Activated CD8-positive, alpha-beta memory T cell treated with anti-CD3 and anti-CD28 coated beads, Interleukin-2, amount 50 U/mL, for 4 hours (primary cell): ENCODE measurements at places on chromosomes 3 and 15.

- DNase-seq = no peak
Observed at GRCh38 chr15:51863131-51863530, 33.7 kb downstream of the TMOD3 start.

DNA sequence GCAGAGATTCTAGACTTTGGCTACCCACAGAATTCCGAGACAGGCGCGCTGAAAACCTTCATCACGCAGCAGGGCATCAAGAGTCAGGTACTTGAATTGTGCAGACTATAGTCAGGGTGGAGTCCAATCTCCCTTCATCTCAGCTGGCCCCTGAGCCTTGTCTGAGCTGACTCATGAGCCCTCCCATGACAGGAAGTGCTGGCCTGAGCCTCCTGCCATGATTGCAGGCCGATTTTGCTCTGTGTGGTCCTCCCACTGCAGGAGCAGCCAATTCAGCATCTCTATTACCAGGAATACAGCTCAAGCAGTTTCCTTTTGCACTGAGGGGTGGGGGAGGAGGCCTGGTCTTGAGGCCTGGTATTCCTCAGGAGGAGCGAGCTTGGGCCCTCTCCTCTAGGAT, 5.5 kb downstream of the AP2M1 start:
- no peak for DNase-seq

DNA sequence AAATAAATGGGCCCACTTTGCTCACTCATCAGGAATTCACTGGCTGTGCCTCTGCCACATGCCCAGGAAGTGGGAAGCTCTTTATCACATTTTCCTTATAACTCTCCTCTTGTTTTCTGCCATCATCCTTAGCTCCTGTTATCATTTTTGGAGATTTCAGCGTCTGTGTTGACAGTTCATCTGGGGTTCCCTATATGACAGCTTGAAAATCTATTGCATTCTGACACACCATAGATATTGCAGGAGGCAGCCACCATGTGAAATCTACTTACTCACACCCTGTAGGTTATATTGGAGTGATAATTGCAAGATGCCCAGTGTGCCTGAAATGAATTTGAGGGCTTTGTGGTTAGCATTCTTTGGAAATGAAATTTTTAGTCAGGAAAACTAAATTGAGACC, 132.9 kb downstream of the RYR3 start:
- DNase-seq = no peak

GRCh38 chr3:12427551-12427950, 56.7 kb upstream of the TSEN2 start:
- DNase-seq = no peak

DNA sequence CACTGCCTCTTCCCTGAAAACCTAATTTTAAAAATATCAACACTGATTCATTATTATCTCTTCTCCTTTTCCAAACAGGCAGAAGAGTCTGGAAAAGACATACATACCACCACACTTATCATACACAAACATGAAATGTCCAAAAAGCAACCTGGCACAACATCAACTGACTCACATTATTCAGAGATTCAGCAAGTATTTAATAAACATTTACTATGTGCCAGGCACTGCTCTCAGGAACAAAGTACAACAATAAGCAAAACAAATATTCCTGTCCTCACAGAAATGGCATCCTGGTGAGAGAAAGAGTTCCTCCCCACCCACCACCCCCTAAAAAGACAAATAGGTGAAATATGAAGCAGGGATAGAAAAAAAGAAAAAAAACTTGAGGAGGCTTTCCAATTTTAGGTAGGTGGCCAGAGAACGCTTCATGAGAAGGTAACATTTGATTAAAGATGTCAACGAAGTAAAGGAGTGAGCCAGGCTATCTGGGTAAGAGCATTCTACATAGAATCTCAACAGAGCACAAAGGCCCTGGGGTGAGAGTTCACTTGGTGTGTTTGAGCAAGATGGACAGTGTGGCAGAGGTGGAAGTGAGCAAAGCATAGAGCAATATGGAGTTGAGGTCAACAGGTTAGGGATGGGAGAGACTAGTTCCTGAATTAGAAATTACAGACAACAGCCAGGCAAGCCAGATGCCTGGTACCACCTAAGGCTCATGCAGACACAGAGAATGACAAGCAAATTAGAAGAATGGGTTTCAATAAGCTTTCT, 141.7 kb downstream of the OSBPL10 start:
- no peak for DNase-seq

DNA sequence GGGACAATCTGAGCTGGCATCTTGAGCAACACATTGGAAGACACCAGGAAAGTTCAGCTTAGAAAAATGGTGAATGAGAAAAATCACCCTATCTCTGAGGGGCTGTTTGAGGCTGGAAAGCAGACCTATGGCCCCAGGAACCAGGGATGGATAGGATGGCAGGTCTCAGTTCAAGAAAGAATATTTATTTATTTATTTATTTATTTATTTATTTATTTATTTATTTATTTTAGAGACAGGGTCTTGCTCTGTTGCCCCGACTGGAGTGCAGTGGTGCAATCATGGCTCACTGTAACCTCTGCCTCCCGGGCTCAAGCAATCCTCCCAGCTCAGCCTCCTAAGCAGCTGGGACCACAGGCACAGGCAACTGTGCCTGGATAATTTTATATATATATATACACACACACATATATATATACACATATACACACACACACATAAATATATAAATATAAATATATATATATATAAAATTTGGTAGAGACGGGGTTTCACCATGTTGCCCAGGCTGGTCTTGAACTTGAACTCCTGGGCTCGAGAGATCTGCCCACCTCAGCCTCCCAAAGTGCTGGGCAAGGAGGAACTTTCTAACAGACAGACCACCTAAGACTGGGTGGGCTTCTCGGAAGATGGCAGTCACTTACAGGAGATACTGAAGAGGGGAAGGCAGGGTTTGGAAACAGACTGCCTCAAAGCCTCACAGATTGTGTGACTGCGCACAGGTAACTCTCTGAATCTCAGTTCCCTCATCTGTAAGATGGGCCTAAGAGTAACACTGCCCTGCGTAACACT, 29.7 kb downstream of the CCDC13 start:
- no peak for DNase-seq

- DNase-seq = no peak
Observed at GRCh38 chr3:81788610-81789009, 27.2 kb upstream of the GBE1 start.

- no peak for DNase-seq
Observed at GRCh38 chr3:142275856-142276255, 50.5 kb upstream of the GK5 start.

- DNase-seq = no peak
Observed at GRCh38 chr3:11434017-11434526, 161.9 kb downstream of the ATG7 start.

- no peak for DNase-seq
Observed at GRCh38 chr15:61339516-61339915, 110.4 kb upstream of the RORA start.

GRCh38 chr3:69868841-69869420, 129.7 kb downstream of the MITF start:
- no peak for DNase-seq

GRCh38 chr3:61718565-61718964, 157.2 kb downstream of the PTPRG start:
- DNase-seq = no peak

- DNase-seq = no peak
Observed at GRCh38 chr3:50130436-50130835, 24.7 kb upstream of the SEMA3F start.

DNA sequence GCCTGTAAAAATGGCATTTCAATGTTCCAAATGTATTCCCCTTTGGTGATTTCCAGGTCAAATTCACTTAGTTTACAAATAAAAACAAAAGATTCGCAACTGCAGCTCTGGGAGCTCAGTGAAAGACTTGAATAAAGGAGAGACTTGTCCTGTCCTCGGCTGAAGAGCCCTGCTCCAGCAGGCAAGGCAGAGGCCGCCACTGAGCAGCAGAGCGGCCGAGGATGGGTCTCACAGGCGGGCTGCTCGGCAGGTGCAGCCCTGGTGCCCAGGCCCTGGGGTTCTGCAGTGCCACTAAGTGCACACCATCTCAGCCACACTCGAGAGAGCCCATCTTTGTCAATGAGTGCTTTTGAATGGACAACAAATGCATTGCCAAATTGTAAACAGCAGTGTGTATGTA, 856.2 kb downstream of the AGBL1 start:
- DNase-seq = no peak

DNA sequence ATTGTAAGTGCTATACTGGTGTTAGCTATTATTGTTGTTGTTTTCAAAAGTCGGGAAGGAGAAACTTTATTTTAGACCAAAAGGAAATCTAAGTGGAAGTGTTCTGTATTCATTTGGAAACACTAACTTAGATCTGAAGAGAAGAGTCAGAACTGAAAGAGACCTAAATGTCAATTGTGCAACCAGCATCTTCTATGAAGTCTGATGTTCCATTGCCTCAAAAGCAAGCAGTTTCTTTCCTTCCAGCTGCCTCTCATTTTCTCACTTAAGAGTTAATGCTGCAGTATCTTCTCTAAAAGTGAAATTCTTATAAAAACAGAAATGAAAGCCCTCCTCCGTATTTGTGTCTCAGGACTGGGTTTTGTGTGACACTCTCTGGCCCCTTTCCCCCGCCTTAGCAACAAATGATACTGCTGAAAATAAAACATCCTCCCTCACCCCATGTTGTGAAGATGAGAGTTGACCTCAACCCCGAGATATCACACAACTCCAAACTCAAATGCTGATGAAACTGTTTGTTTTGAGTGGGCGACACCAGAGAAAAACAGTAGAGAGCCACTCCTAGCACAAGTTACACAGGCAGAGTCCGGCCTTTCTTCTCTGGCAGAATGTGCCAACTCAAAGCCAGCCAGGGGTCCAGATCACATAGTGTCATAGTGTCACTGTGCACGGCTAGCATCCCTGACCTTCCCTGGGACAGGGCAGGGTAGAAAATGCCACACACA, 48.9 kb downstream of the GLDN start:
- no peak for DNase-seq

DNA sequence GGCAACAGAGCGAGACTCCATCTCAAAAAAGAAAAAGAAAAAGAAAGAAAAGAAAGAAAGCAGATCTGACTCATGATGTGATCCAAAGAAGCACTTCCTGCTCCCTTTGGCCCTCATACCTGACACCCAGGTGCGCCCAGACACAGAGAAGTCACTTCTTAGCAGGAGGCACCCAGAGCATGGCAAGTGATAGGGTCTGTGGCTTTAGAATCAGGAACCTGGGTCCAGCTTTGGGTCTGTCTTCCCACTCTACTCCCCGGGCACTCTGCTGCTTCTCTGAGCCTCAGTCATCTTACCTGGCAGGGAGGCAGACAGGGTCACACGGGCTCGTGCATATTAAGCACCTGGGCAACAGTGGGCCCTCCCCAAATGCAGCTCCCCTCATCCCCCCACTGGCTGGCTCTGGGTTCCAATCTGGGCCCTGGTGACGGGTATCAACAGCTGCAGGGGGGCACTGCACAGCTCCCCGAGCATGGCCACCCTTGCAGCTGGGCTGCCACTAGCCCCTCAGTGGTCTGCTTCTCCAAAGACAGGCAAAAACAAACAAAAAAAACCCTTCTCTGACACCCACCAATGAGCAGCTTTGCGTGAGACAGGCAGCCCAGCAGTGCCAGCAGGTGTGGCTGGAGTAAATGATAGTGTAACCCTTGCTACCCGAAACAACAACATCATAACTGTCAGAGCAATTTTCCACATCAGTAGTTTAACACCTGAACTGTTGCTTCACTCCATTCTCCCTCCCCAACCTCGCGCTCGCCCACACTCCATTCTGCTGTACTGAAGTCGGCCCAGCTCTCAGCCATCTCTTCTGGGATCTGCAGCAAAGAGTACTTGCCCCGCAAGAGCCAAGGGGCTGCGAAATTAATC, 99.8 kb downstream of the MEGF11 start:
- no peak for DNase-seq

DNA sequence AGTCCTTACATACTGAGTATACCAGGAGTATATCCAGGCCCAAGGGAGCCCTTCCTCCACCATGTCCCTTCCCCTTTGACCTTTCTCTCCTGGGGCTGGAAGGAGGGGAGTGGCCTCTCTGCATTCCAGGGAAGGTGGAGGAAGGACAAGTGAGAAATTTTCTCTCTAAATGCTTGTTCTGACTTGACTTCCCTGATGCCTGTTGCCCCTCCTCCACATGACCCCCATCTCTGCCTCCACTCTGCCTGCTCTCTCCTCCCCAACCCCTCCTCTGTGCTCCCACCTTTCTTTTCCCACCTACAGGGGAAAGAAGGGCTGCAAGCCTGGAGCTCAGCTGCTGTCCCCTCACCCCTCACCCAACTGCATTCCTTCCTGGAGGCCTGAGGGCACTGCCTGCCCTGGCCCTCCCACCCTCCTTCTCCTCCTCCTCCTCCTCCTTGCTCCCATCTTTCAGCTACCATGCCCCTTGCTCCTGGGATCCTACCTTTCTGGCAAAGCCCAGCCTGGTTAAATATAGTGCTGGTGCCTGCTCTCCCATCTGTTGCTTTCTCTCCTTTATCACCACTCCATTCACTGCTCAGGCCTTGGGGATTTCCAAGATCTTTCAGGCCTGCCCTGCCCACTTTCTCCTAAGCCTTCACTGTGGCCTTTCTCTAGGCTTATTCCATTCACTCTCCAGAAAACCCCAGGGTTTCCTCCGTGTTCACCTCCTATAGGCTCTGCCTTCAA, 8.5 kb upstream of the DAG1 start:
- DNase-seq = no peak

- no peak for DNase-seq
Observed at GRCh38 chr3:150626148-150626930, 23.2 kb downstream of the SELENOT start.

- peak; percentile 35 for DNase-seq
Observed at GRCh38 chr15:60800299-60801072, 321.5 kb upstream of the ICE2 start.
